H1 (cell line): ENCODE measurements at places on chromosomes 4 and X.

- H3K27me3 ChIP-seq, result no peaks in the 10 kb centered on the region
- H3K4me1 ChIP-seq, result no peaks in the 10 kb centered on the region
These were observed 696 bp downstream of the SCRG1 start for GRCh38 chr4:173398220-173398619.

GRCh38 chrX:52577464-52578173, 60.8 kb upstream of the XAGE1B start:
- H3K27me3 ChIP-seq, result no peaks in the 10 kb centered on the region
- H3K4me1 ChIP-seq, result no peaks in the 10 kb centered on the region
- no peaks in the 10 kb centered on the region for H3K36me3 ChIP-seq
- no peak overlapping the region for H3K27ac ChIP-seq

DNA sequence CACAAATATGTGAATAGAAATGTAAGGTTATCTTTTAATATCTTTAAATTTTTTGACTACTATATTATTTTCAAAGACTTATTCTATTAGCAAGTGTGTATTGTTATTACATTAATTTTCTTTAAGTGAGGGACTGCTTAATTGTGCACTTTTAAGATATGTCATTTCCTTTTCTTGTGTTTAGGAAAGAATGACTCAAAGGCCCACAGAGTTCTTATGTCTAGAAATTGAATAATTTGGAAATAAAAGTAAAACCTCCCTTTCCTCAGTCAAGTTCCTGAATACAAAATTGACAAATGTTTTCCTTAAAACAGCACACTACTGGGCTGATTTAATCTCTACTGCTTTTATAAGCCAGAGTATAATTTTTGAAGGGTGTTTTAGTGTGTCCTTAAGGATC, 169.7 kb downstream of the TMEM47 start:
- no peaks in the 10 kb centered on the region for H3K4me1 ChIP-seq
- H3K27ac ChIP-seq, result no peak overlapping the region
- H3K4me3 ChIP-seq, result no peak overlapping the region
- DNase-seq, result no peak
- no peaks in the 10 kb centered on the region for H3K36me3 ChIP-seq

DNA sequence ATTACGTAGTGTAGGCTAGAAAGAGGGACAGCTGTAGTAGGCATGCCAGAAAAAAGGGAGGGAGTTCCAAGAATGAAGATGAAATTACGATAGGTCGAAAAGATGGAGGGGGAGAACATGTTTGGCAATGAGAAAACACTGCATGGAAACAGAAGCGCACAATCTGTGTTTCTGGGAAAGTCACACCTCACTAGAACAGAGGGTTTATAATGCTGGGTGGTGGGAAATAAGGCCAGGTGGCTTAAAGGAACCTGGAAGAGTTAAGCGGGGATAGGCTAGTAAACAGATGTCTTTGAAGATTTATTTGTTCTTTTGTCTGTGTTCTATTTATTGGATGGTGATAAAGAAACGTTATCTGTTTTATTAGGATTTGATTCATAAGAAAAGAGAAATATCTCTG, 29.1 kb downstream of the TRAPPC11 start:
- H3K4me1 ChIP-seq, result no peaks in the 10 kb centered on the region
- H3K36me3 ChIP-seq, result peaks cover 68% of the 10 kb centered on the region
- H3K4me3 ChIP-seq, result no peak overlapping the region

DNA sequence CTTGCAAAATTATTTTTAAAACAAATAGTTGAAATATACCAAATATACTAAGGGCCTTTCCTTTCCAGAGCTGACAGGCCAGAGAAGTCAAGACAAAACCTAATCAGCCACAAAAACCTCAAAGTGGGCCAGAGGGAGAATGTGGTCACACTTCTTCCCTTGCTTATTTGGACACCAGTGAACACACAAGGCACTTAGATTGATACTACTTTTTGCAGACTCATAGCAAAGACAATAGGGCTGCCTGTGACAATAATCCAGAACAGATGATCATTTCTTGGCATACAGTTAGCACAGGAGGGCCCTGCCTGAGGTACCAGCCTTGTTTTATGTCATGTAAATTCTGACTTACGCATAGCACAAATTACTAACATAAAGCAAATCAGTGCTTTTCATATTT, 215.7 kb upstream of the NEIL3 start:
- no peak for DNase-seq
- H3K27ac ChIP-seq, result no peak overlapping the region
- H3K4me1 ChIP-seq, result no peaks in the 10 kb centered on the region
- H3K36me3 ChIP-seq, result no peaks in the 10 kb centered on the region
- H3K4me3 ChIP-seq, result no peak overlapping the region
- no peaks in the 10 kb centered on the region for H3K27me3 ChIP-seq

- no peaks in the 10 kb centered on the region for H3K27me3 ChIP-seq
- no peak overlapping the region for H3K4me3 ChIP-seq
- H3K4me1 ChIP-seq, result no peaks in the 10 kb centered on the region
These were observed 40.5 kb downstream of the FRYL start for GRCh38 chr4:48739560-48740019.
